ENCODE measurements at places on chromosomes 11 and 22. TPM values are rescaled to one million over a fixed set of nuclear protein-coding genes. Genes with fewer than 3 reads are reported as not detected.

The TMPRSS13 gene
- 3.6 TPM for polyA plus RNA-seq

The SWAP70 gene
- 21.7 TPM for polyA plus RNA-seq

GRCh38 chr11:66473608-66474515 is 6.4 kb upstream of the DPP3 start:
- no peak overlapping the region for H3K4me3 ChIP-seq
- H3K36me3 ChIP-seq, result peaks cover 15% of the 10 kb centered on the region
- H3K27me3 ChIP-seq, result no peaks in the 10 kb centered on the region
- H3K27ac ChIP-seq, result no peak overlapping the region
- DNase-seq, result no peak

DNA sequence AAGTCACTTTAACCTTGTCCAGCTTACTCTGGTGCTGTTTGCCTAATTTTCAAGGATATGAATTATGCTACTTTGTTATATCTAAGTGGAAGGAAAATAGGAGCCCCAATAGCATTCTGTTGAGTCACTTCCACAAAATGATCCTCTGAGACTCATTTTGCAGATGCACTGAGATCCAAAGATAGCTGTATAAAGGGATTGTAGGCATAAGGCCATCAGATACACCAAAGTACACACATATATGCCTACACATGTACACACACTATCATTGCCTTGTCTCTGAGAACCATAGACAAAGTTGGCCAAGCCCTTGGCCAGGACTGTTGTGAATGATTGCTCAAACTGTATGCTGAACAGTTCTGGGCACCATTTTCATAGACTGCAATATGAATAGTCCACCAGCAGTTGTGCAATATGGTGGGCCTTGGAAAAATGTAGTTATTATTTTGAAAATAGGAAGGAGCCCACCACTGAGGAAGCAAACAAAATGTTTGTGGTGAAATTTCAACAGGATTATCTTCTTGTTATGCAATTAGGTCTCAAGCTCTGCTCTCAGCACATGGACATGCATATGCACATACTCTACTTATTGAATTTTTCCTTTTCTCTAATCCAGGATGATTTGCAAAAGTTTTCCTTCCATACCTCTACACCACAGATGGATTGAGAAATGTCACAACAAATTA is 186.0 kb upstream of the CTSC start:
- H3K4me3 ChIP-seq, result no peak overlapping the region
- H3K27ac ChIP-seq, result no peak overlapping the region
- no peak for DNase-seq
- no peaks in the 10 kb centered on the region for H3K27me3 ChIP-seq

DNA sequence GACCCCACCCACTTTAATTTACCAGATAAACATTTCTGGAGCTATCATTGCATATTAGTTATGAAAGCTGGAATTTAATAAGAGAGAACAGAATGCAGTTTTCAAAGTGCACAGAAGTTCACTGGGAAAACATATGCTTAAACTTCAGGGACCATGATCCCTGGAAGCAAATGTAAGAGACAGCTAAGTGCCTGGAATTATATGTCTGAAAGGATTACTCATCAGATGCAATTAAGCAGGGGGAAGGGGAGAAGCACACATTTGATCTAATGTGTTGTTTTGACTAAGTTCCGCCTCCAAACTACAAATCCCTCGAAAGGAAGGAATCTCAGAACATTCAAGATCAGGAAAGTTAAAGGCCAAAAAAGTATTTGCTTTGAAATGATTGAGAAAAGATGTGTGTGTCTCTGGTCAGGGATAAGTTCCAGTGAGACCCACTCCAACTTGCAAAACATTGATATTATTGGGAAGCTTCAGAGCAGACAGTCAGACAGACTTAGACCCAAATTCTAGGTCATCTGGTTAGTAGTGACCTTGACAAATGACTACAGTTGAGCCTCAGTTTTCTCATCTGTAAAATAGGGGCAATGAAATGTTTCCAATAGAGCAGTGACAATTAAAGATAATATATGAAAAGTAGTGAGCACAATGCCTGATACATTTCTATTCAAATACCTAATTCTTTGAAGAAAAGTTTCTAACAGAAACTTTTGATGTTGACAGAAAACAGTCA is 147.6 kb downstream of the ME3 start:
- no peak overlapping the region for H3K4me3 ChIP-seq
- no peak overlapping the region for H3K27ac ChIP-seq
- no peaks in the 10 kb centered on the region for H3K36me3 ChIP-seq

DNA sequence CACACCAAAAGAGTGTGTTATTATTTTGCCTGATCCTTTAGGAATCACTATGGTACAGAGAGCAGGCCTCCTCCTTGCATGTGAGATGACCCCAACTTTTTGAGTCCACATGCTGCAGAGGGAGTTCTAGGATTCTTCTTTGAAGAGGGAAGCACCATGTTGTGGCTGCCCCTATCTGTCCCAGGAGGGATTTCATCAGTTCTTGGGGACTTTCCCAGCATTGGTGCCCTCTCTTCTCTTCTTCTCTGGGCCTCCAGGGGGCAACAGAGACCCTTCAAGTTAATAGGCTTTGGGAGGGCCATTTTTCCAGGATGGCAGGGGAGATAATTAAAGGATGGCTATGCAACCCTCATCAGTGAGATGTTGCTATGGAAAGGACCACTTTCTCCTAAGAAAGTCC is 3.6 kb downstream of the MMP1 start:
- H3K27me3 ChIP-seq, result no peaks in the 10 kb centered on the region
- peaks cover 19% of the 10 kb centered on the region for H3K4me1 ChIP-seq
- H3K36me3 ChIP-seq, result no peaks in the 10 kb centered on the region
- no peak for DNase-seq
- H3K4me3 ChIP-seq, result no peak overlapping the region
- H3K27ac ChIP-seq, result no peak overlapping the region

DNA sequence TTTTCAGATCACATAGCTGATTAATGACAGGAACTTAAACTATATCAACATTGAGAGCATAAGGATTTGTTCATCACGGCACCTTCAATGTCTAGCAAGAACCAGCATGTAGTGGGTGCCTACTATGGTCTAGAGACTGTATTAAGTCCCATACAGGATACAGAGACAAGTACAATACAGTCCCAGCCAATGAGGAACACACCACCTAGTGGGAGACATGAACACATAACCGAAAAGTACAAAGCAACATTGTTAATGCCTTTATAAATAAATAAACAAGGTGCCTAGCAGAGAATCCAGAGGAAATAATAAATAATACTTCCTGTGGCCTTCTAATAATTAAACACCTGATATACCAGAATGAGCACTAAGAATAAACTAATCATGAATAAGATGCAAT is 87.7 kb upstream of the OPCML start:
- no peak for DNase-seq
- H3K27me3 ChIP-seq, result peaks cover 5% of the 10 kb centered on the region
- no peak overlapping the region for H3K4me3 ChIP-seq
- H3K4me1 ChIP-seq, result no peaks in the 10 kb centered on the region
- no peaks in the 10 kb centered on the region for H3K36me3 ChIP-seq

GRCh38 chr22:42613872-42614301 is 796 bp downstream of the POLDIP3 start:
- peak overlapping the region; percentile 92 for H3K27ac ChIP-seq
- H3K36me3 ChIP-seq, result peaks cover 23% of the 10 kb centered on the region
- no peaks in the 10 kb centered on the region for H3K27me3 ChIP-seq

DNA sequence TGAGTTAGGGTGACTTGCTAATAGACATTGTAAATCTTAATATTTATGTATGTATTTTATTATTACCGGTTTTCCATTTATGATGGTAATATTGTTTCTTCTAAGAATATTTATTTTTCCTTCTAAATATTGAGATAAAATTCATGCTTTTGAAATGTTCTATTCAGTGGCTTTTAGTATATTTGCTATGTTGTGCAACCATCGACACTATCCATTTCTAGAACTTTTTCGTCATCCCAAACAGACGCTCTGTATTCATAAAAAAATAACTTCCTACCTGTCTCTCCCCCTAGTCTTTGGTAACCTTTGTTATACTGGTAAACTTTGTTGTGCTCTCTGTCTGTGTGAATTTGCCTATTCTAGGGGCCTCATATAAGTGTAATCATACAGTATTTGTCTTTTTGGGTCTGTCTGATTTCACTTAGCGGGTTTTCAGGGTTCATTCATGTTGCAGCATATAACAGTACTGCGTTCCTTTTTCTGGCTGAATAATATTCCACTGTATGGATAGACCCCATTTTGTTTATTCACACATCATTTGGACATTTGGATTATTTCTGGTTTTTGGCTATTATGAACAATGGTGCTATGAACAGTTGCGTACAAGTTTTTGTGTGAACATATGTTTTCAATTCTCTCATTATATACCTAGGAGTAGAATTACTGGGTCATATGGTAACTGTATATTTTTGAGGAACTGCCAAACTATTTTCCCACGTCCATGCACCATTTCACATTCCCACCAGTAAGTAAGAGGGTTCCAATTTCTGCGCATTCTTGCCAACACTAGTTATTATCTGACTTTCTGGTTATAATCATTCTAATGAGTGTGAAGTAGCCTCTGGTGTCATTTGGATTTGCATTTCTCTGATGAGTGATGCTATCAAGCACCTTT is 15.9 kb downstream of the NEAT1 start:
- no peak for DNase-seq
- H3K27me3 ChIP-seq, result no peaks in the 10 kb centered on the region
- no peak overlapping the region for H3K27ac ChIP-seq
- H3K4me3 ChIP-seq, result no peak overlapping the region
- H3K4me1 ChIP-seq, result peaks cover 9% of the 10 kb centered on the region

DNA sequence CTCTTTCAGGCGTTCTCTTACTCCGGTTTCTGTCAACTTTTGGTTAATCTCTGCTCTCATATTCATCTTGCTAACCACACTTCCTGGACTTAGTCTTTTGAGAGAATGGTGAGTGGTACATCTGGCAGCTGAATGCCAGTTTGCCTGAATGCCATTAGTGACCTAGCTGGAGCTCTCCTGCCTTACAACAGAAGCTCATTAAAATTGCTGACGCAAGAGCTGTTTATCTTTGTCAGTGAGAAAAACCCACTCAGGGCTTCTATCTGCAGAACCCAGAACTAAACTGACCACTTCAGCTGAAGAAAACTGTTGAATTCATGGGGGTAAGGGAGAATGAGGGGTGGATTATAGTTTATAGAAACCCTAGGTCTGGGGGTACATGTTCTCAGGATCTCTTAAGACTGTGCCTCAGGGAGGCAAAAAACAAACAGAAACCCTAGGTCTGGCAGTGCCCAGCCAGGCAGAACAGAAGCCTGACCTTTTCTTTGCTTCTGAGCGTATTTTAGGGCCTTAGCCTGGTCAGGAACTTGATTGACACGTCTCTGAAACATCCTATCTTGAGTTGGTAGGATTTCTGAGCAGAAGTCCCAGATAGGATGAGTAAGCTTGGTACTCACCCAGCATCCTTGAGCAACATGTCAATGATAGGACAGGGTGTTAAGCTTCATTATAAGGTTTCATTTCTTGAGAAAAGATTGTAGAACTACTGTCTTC is 52.8 kb upstream of the YWHAH start:
- no peak overlapping the region for H3K27ac ChIP-seq
- no peaks in the 10 kb centered on the region for H3K27me3 ChIP-seq
- peaks cover 23% of the 10 kb centered on the region for H3K36me3 ChIP-seq
- H3K4me1 ChIP-seq, result peaks cover 5% of the 10 kb centered on the region
- H3K4me3 ChIP-seq, result no peak overlapping the region

- no peak overlapping the region for H3K4me3 ChIP-seq
- no peak overlapping the region for H3K27ac ChIP-seq
- H3K4me1 ChIP-seq, result peaks cover 9% of the 10 kb centered on the region
These were observed 58.2 kb upstream of the GNAZ start for GRCh38 chr22:23012081-23012622.

- H3K4me1 ChIP-seq, result no peaks in the 10 kb centered on the region
- peak; percentile 7 for DNase-seq
- no peak overlapping the region for H3K4me3 ChIP-seq
- H3K36me3 ChIP-seq, result no peaks in the 10 kb centered on the region
- H3K27ac ChIP-seq, result no peak overlapping the region
These were observed 171.9 kb upstream of the MPPED2 start for GRCh38 chr11:30758012-30758411.

GRCh38 chr22:37303821-37304274 is 21.5 kb downstream of the CYTH4 start:
- no peak overlapping the region for H3K27ac ChIP-seq
- no peaks in the 10 kb centered on the region for H3K36me3 ChIP-seq
- no peak overlapping the region for H3K4me3 ChIP-seq
